ENCODE measurements at places on chromosomes 2 and 18.

DNA sequence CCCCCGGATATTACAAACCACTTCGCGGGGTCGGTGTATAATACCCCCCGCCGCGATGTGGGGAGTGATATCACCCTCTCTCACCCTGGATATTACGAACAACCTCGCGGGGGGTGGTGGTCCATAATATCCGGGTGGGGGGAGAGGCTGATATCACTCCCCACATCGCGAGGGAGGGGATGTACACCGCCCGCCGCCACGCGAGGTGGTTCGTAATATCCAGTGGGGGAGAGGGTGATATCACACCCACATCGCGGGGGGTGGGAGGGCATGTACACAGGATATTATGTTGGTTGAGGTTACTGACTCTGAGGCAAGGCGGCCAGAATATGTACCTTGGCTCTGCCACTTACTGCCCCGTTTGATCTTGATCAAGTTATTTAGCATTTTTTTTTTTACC, 14.8 kb upstream of the CWC22 start:
- DNase-seq: no peak

DNA sequence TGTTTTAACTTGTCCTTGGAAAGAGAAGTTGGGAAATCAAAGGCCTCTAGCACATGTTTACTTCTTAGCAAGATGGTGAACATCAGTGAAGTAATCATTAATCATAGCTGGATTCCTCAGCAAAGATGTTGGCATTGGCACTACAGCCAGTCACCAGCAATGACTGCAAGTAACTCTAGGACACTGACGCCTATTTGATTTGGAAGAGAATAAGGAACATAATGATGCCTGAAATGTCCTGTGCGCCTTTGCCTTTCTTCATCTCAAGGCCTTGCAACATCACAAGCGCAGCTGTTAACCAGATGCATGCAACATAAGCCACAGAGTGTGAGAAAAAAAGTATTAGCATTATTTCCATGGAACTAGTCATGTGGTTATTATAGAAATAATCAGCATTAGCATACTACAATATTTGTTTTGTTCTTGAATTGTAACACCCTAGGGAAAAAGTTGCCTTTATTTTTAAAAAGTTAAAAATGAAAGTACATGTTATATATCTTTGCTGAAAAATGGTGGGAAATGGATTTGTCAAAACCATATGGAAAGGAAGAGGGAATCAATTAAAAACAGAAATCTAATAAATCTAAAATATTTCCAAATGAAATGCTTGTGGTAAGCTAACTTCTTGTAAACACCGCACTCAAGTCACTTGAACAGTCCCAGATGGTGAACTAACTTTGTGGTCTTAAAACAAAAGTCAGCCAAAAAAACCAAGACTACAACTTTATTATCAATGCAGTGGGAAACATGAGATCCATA, 55.6 kb downstream of the THADA start:
- DNase-seq: no peak

GRCh38 chr18:46369323-46369722, 265.1 kb downstream of the HAUS1 start:
- DNase-seq: no peak

DNA sequence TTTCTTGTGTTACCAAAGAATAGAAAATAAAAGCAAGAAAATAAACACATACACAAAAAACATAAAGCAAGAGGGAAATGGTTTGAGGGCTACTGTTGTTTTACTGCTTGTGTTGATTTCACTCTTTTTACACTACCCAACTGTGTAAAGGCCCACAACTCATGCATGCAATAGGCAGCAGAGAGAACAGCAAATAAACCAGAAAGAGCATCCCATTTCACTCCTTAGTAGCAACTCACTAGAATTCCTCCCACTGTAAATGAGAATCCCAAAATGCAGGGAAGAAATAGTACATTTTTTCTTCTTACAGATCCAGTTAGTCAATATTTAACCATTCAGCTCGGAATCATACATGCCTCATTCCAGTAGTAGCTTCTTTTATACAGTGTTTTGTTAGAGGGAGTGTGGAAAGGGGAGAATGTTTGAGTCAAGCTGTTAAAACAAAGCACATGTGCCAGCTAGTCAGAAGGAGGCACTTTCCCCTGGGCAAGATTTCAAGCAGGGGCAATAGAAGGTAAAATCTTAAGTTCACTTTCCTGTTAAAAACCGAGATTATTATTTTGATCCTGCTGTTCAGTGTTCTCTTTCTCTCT, 147.2 kb upstream of the FAM98A start:
- no peak for DNase-seq

GRCh38 chr2:60352491-60353405, 200.7 kb downstream of the BCL11A start:
- no peak for DNase-seq

Data from cerebellum (tissue), 4 donors.